ENCODE measurements at places on chromosomes 2 and 18.

DNA sequence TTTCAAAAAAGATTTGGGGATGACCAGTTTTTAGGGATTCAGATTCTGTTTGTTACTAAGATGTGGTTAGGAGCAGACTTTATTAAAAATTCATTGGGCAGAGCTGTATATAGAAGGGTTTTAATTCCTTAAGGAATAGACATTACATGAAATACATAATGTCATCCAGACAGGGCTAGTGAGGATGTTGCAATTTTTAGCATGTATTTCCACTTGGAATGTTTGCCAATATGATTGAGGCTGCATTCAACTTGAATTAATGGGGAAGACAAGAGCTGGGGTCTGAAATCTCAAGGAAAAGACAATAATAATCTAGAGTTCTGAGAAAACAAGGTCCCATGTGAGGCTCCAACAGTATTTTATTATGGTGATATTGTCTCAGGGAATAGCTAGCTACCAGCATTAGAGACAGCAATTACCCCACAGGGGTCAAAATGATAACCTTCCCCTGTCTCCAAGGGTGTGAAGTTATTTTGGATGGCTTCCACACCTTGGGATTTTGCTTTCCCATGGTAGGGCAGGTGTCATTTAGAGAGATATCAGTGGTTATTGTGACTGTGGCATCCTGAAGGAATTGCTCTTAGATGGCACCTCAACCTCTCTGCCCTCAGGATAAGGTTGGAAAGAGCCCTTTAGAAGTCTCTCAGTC, 60.2 kb downstream of the VSNL1 start:
- no peak for DNase-seq

DNA sequence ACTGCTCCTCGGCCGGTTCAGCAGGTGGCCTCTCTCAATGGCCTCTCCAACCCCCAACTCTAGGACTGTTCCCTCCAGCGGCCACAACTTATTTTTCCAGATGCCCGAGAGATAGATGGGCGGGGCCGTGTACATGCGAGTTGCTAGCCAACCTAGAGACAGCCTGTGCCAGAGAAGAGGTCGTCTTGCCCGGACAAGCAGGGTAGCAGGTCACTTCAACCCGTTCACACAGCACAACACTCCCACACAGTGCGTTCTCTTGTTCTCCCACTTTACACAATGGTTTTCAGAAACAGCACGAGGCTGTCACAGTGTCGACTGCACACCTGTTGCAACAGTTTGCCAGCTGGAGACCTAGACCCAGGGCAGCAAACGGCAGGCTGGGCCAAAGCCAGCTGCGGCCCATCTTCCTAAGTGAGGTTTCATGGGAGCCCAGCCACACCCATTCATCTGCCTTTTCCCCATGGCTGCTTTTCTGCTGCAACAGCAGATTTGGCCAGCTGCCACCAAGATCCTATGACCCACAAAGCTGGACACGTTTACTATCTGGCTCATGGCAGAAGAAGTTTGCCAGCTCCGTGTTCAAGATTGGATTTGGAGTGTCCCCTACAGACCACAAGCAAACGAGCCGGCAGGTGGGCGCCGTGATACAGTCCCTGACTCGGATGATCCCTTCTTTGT, 7.3 kb upstream of the PRLH start:
- DNase-seq = no peak

DNA sequence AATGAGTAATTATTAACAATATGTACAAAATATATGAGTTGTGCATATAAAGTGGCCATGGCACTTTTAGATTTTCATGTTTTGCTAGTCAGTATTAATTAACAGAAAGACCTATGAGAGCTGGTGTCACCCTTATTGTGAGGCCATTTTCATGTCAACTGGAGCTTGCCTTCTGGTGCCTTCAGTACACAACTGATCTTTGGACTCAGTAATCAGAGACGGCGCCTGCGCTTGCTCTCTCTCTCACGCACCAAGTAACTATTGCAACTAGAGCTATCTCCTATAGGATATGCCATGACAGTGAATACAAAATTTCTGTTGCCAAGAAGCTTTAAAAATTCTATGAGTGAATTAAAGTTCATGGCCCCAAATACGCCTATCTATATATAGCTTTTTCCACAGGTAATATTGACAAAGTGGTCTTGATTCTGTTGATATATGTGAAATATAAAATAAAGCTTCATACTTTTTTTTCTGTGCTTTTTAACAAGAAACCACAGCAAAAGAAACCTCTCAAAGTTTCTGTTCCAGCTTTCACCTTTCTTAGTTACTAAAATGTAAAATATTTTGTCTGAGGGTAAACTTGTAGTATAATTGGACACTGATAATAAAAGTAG, 2.9 kb downstream of the SERTAD2 start:
- no peak for DNase-seq

- DNase-seq = no peak
Measured at GRCh38 chr2:200944467-200945394, 18.7 kb downstream of the ORC2 start.

DNA sequence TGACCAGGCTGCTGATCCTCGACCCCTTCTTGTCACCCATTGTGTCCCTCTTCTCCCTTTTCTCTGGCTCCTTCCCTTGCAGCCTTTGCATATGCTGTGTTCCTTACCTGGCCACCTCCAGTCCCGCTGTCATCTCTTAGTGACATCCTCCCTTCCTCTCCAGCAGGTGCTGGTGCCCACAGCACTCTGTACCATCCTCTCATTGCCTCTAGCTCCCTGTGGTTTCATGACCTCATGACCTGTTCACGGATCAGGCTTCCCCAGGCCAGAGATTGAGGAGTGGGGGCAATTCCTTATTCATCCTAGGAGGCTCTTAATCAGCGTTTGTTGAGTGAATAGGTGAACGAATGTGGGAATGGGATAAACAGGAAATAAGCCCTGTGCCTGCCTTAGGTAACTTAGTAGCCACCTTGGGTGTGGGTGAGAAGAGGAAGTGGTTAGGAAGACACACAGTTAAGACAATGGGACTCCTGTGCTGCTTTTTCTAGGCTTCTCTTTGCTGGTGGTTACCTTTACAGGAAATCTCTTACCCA, 35.5 kb downstream of the ITGA6 start:
- DNase-seq = no peak

DNA sequence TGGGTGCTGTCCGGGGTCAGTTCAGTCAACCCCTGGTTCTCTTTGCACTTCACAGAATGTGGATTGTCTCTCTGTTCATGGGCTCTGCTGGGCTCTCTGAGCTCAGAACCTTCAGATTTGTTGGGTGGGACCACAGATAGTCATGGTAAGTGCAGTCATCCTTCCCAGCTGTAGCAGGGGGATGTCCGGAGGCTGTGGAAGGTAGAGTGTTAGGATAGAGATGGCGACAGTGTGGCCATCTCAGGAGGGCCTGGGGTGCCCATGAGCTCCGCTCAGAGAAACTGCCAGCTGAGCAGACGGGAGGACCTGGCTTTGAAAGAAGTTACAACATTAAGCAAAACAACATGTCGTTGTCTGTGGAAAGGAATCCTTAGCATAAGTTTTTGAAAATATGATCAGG, 149.8 kb downstream of the FAM210A start:
- DNase-seq = no peak

DNA sequence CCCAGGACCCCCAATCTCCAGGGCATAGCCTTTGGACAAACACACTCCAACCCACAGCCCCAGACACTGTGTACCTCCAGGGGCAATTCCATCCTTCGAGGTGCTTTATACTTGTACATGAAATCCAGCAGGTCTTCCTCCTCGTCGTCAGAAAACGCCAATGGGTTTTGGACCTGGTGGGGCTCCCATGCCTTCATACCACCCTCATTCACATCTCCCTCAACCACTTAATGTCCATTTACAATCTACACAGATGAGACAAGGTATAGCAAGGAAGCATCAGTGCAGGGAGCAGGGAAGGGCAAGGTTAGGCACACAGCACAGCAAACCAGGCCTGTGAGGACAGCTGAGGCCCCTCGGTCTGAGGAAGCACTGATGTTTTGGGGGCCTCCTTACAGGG, 20.6 kb downstream of the MRPL35 start:
- no peak for DNase-seq

GRCh38 chr2:66940080-66940479, 457.1 kb upstream of the ETAA1 start:
- no peak for DNase-seq

GRCh38 chr2:34936089-34936488, 1337.0 kb upstream of the FAM98A start:
- no peak for DNase-seq

DNA sequence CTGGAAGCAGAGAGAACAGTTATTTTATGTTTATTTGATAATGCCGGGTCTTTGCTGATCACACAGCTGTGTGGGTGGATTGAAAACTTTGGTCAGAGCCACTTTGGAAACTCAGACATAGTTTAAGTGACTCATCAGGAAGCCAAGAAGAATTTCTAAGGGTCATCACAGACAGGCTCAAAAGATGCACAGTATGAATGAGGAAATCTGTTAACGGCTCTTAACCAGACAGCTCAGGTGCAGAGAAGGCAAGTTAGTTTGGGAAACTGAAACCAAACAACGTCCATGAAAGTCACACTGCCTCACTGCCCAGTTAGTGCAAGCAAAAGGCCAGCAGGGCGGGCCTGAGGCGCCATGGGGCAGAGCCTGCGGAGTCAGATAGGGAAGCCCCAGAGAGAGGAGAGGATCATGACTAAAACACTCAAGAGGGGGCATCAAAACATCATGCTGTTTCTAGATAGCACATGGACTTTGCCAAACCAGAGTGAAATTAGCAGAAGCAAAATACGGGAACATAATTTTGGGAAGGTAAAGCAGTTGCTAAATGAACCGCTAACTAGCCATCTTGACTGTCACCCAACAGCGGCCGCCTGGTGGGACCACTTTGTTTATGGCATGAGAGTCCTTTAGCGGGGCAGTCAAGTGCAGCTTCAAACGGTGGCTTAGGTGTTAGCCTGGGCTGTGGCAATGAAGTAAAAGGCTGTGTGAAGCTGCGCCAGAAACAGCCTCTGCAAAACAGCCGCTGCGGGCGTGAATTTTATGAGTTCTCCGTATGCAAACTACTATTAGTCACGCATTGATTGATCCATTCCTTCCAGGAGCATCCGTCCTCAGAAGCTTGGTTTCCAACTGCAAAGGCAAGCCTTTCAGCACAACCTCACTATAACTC, 101.2 kb downstream of the KCTD18 start:
- DNase-seq = no peak

DNA sequence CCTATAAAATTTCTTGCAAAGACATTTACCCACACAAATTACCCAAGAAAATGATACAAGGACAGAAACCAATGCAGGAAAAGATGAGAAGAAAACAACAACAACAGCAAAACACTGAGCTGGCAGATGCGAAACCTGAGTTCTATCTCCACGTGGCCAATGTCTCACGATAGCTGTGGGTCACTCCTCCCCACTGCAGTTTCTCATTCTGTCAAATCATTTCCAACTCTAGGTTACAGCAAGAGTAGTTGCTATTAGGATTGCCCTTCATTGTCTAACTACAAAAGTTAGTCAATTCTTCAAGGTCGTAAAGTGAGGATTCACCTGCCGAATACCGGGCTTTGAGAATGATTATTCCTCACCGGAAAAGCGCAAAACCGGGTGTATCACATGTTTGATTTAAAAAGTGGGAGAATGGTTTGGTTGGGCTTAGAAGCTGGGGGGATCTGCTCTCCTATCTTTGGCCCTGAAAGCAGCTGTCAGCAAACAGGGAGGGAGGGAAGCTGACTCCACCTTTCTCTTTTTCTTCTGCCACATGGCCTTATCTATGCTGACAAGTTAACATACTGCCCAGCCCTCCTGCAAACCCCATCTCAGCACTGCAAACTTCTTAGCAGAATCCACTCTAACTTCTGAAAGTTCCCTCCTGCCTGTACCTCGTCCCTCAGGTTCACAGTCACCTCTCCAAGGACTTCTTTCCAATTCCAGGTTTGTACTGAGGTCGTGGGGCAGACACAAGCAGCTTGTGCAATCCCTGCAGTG, 473.0 kb downstream of the SOX11 start:
- no peak for DNase-seq

DNA sequence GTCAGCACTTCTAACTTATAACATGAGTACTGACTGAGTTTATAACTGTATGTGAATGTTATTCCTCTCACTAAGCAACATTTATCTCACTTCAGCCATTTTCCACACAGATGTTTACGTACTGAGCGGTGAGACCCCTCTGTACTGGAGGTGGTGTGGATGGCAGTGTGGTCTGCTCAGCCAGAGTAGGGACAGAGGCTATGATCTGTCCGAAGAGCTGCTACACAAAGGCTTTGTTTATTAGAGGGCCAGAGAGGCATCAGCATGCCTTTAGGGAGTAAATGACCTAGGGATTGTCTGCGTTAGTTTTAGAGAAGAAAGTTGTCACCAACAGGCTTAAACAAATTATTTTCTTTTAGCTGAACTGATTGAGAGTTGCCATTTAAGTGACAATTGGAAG, 23.2 kb upstream of the TACR1 start:
- no peak for DNase-seq

GRCh38 chr18:13067124-13067523, 76.0 kb downstream of the CEP192 start:
- no peak for DNase-seq

- no peak for DNase-seq
Measured at GRCh38 chr2:240295256-240296103, 140.0 kb upstream of the GPC1 start.

DNA sequence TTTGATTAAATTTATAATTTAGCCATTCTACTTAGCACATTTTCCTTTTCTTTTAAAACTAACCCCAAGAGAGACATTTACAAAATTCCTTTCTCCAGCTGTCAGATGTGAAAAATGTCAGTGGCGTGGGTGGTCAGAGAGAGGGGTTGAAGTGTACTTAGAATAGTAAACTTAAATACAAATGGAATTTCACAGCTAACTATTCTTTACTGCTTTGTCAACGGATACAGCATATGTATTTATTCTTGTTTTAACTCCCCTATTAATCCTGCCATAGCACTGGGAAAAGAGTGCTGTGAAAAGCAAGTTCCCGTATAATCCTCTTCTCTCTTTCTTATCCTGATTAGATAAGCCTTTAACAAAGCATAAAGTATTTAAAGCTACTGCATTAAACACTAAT, 191.4 kb upstream of the CHAC2 start:
- peak; percentile 43 for DNase-seq

GRCh38 chr2:178279142-178279541, 84.8 kb downstream of the OSBPL6 start:
- no peak for DNase-seq

GRCh38 chr2:206457188-206457634, 13.9 kb downstream of the ADAM23 start:
- DNase-seq = no peak

DNA sequence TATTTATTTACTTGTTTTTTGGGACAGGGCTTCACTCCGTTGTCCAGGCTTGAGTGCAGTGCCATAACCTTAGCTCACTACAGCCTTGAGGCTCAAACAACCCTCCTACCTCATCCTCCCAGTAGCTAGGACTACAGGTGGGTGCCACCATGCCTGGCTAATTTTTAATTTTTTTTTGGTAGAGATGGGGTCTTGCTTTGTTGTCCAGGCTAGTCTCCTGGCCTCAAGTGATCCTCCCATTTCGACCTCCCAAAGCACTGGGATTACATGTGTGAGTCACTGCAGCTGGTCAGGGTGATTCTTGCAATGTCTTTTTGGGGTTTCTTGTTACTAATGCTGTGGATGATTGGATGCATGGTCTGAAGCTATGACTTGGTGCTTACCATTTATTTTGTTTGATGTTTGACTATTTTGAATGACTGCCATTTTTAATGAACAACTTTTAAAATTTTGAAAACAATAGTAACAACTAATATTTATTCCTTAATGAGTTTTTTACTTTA, 6.5 kb downstream of the CERS6 start:
- no peak for DNase-seq

All from right renal pelvis (tissue), 4 donors.